ENCODE measurements at places on chromosomes 2 and 18. TPM values are rescaled to one million over a fixed set of nuclear protein-coding genes. Genes with fewer than 3 reads are reported as not detected.

The MYOM1 gene
- total RNA-seq: 0.71 TPM

- no peak for DNase-seq
Measured at GRCh38 chr2:8015848-8016600, 665.8 kb upstream of the ID2 start.

The LONRF2 gene
- 0.02 TPM for total RNA-seq

The DAW1 gene
- total RNA-seq: not detected

DNA sequence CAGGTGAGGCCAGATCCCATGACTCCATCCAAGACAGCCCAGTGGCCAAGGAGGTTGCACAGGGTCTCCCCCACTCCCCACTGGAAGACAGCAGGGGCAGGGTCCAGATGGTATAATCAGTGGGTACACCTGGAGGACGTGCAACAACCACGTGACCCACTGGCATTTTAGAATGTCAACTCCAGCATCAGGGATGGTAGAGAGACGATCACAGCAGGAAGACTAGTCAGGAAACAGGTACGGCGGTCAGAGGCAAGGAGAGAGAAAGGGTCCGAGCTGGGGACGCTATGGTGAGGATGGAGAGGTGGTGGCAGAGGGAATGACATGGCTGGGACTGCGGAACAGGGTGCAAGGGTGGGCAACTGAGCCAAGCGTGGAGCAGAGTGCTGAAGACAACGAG lies 23.0 kb downstream of the SERTAD2 start:
- DNase-seq: no peak

DNA sequence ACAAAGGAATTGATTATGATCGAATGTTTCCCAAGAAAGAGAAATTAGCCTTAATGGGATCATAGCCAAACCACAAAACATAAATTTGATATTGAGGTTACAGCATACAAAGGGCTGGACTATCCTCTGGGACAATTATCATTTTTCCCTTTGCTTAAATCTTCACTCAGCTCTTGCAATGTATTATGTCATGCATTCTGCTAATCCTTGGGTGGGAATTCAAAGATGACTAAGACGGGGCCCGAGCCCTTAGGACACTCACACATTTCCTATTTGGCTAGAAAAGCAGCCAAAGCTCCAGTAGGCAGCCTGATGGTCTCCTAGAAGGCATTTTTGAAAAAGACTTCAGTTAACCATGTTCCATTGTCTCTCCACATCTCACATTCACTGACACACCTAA lies 17.2 kb upstream of the NMI start:
- no peak for DNase-seq

The CROCC2 gene
- not detected for total RNA-seq

The BUB1 gene
- 141 TPM for total RNA-seq

DNA sequence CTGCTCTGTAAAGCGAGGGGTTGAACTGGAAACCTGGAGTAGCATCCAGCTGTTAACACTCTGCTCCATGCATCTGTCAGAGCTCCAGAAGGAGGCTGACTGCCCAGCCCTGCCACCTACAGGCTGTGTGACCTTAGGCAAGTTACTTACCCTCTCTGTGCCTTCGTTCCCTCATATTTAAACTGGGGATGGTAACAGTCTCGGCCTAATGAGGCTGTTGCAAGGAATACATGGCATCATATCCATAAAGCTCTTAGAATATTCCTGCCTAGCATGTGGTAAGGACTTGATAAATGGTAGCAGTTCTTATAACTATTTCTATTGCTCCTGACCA lies 80.6 kb downstream of the LRRFIP1 start:
- no peak for DNase-seq

DNA sequence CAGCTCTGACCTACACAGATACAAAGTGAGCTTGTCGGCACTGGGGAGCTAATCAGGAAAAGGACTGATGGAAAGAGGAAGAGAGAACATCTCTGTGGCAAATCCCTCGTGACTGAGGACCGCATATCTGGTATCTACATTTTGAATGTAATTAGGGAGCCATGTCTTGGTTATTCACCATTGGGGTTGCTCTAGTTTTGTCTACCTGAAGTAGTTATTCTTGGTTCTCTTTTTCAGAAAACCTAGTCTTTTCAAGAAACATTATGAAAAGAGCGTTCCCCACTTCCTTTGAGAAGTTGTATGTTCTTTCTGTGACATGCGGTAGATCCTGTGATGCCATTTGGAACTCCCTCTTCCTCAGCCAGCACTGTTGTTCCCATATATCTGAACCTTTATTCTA lies 104.4 kb downstream of the DOCK10 start:
- no peak for DNase-seq

DNA sequence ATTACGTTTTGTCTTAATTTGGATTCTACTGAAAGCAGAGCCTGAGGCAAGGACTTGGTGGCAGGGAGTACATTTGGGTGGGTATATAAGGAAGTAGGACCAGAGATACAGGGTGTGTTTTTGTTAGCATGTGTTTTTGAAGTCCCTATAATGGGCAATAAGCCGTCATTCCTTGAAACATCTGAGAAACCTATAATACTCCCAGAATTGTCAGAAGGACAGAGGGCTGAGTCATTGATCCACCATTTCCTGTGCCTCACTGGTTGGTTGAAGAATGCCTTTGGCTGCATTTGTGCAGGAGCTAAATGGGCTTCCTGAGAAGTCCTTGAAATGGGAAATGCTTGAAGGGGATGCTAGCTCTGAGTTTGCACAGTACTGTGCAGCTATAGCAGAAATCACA lies 281.8 kb upstream of the ZEB2 start:
- no peak for DNase-seq

The YPEL5 gene
- 39.2 TPM for total RNA-seq
